ENCODE measurements at places on chromosomes 2 and 18.

GRCh38 chr18:67710639-67711038 lies 194.1 kb upstream of the DSEL start:
- DNase-seq = peak; percentile 79

DNA sequence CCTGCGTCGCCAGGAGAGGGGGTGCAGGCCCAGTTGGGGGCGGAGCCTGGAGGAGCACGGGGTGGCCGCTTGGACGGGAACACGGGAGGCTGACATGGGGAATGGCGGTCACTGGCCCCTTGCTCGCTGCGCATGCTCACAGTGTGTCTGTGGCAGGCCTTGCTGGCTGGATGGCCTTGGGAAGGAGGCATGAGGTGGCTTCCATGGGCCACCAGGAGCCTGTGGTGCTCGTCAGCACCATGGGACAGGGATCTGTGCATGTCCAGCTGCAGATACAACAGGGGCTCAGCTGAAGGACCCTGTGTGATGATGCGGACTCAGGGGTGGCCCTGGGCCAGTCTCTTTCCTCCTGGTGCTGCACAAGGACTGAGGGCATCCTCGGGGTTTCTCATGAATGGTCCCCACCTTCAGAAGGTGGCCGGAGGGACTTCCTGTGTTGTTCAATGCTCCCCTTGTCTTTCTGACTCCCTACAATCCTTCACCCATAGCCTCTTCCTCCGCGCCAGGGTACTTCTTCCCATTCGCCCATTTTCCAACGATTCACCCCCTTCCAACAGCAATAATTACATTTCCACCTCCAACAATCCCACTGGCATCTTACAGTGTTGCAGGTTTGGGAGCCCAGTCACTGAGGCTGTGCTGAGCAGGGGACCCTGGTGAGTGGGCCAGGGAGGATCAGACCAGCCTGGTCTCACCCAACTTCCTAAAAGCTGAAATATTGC lies 3.4 kb upstream of the SP140L start:
- DNase-seq = peak; percentile 58

GRCh38 chr2:42367835-42368234 lies 6.8 kb upstream of the COX7A2L start:
- DNase-seq = no peak

DNA sequence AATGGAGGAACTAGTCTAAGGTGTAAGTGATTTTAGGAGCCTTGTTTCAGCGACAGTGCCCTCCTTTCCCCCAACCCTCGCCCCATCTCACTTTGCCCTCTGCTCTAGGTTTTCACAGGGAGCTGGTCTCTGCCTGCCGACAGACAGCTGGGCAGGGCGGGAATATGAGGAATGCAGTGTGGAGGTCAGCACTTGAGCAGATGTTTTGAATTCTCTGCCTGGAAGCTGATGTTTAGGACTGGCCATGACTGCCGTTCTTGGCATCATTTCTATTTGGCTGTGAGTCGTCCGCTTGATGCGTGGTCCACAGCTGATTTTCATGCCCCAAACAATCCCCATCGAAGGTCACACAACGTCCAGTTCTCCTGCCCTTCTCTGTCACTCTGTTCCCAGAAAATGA lies 55.1 kb upstream of the SIX3 start:
- no peak for DNase-seq

DNA sequence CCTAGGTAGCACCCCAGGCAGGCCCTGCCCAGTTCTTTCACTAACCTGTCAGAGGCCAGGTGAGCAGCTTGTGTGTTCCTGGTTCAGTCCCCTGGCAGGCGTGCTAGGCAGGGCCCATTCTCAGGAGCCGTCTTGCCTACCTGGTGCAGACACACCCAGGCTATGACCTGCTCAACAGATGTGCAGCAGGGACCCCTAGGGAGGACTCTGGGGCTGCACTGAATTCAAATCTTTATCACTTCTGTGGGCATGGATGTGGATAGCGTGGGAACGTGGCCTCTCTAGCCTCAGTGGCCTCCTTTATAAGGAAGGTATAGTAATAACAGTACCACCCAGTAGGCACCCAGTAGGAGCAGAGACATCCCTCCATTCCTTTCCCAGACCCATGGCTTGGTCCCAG lies 48.4 kb downstream of the PLEKHB2 start:
- DNase-seq = no peak

GRCh38 chr18:1475867-1476266 lies 571.2 kb downstream of the ADCYAP1 start:
- DNase-seq = no peak

DNA sequence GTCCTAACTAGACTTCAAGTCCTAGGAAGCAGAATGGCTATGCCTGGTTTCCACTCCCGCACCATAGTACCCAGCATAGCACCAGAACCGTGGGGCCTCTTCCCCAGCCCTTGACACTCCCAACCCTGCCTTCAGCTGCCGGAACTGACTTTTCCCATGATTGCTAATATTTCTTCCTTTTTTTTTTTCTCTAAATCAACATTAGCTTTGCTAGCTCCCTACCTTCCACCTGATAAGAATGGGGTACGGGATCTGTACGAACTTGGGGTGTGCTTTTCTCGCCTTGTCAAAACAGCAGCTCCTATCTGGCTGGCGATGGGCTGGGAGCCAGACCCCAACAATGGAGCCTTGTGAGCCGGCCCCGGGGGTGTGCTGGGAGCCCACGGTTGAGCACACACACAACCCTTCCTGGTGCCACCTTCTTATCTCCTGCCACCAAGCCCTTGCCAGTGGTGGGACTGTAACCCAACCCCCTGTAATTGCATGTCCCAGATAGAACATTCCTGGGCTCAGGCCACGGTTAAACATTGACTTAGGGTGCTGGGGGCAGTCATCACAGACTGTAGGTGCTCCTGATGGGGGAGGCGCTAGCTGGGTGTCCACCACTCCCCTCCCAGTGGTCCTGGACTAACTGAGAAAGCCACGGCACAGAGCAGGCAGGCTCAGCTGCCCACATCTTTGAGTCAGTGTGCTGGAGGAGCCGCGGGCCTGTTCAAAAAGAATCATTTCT lies 213.0 kb upstream of the HAAO start:
- peak; percentile 40 for DNase-seq

DNA sequence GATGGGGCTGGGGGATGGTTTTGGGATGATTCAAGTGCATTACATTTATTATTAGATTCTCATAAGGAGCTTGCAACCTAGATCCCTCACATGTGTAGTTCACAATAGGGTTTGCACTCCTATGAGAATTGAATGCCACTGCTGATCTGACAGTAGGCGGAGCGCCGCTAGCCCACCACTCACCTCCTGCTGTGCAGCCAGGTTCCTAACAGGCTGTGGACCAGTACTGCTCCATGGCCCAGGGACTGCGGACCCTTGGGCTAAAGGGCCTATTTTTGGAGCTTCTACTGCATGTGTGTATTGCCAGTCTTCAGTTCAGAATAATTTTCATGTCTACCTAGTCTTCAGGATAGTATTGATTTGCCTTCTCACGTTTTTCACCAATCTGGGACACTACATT lies 165.3 kb upstream of the TWIST2 start:
- peak; percentile 44 for DNase-seq

- DNase-seq = peak; percentile 87
These were observed 89.6 kb downstream of the UXS1 start for GRCh38 chr2:106104332-106105062.

DNA sequence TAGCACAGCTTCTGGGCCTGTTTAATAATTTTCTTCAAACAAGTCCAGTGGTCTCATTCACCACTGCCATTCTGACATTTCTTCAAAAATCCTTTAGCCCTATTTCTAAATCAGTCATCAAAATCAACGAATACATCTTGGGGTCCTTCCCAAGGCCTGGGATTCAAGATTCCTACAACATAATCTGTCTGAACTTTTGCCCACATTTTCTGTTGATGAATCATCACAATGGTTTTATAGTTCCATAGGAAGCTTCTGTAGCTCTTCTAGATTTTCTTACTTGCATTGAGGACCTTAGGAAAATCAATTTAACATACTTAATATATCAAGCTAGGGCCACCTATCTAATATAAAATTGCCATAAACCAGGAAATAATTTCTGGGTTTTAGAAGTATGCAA lies 811.8 kb upstream of the ACVR2A start:
- DNase-seq = no peak

Measured in endodermal cell (in vitro differentiated cells).